CD4-positive, alpha-beta T cell (primary cell): ENCODE measurements at places on chromosomes 2 and 18. TPM values are rescaled to one million over a fixed set of nuclear protein-coding genes. Genes with fewer than 3 reads are reported as not detected.

DNA sequence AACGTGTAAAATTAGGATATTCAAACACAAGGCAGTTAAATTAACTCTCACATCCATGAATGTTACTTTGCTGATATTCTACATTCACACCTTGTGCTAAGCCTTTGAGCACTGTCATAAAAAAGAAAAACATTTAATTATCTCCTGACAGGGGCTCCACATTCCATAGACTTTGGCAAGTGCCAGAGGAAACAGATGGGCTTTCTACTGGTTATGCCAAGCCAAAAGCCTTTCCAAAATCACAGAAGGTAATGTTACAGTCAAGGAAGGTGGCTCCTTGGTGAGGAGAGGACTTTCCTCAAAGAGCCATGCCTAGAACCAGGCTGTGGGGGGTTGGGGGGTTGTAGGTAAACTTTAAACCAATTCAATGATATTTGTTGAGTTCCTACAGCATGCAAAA, 12.4 kb downstream of the MYO5B start:
- peaks cover 2% of the 10 kb centered on the region for H3K27me3 ChIP-seq
- DNase-seq = no peak
- H3K36me3 ChIP-seq = no peaks in the 10 kb centered on the region
- no peaks in the 10 kb centered on the region for H3K4me1 ChIP-seq

DNA sequence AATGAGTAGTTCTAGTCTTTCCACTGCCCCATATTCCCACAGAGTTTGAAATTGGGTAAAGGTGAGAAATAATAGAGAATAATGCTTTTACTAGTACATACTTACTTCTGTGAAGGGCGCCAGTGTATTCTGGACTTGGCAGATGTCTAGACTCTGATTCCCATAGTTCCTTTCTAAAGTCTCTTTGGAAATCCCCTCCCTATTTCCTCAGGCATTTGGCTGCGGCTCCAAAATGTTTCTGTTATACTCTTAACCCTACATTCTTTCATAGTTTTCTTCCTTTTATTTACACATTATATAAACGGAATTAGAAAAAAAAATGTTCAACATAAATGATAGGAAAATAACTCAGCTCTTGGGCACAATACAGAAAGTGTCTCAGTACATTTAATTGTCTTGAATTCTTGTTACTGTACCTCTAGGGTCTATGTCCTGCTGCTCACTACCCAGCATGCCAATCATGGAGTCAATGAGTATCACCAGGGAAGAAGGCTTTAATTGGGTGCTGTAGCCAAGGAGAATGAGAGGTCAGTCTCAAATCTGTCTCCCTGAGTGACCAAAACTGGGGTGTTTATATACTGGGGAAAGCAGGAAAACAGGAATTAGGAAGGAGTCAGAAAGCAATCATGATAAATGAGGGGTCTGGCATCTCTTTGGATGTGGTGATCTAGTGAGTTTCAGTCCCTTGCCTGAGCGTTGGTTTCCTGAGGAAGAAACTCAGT, 147.8 kb upstream of the MMADHC start:
- H3K27ac ChIP-seq = no peak overlapping the region
- no peaks in the 10 kb centered on the region for H3K4me1 ChIP-seq
- H3K27me3 ChIP-seq = no peaks in the 10 kb centered on the region
- no peaks in the 10 kb centered on the region for H3K36me3 ChIP-seq

DNA sequence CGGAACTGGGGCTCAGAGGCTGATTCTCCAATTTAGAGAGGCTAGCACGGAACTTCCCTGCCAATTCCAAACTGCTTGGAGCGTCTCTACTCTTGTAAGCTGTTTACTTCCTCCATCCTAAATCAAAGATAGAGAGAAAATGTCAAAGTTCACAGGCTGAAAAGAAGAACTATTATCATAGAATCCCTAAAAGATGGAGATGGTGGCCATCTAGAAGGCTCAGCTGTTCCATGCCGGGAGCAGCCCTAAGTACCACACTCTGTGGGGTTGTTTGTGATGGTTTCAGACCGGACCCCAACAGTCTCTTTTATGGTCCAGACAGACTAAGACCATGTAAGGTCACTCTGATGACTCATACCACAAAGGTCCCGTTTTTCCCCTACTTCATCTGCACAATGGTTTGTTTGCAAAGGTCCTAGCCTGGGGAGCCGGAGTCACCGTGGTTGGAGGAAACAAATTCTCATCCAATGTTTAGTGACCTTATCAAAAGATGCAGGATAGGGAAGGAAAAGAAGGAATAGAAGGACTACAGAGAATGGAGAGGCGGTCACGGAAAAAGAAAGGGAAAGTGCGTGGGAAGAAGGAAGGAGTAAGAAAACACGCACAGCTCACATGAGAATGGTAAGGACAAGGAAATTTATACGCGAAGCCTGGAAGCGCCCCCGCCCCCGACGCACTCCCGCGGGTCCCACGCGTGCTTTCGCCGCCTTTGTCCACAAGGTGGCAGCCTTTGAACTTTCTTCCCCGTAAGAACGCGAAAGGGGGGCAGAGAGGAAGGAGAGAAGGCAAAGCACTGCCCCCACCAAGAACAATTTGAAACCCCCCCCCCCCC, 453 bp upstream of the ANTXR1 start:
- H3K36me3 ChIP-seq = no peaks in the 10 kb centered on the region
- peak overlapping the region; percentile 64 for H3K4me3 ChIP-seq
- peaks cover 46% of the 10 kb centered on the region for H3K27me3 ChIP-seq
- peaks cover 20% of the 10 kb centered on the region for H3K4me1 ChIP-seq

GRCh38 chr2:2180446-2180845, 150.6 kb downstream of the MYT1L start:
- H3K27ac ChIP-seq = no peak overlapping the region
- H3K4me3 ChIP-seq = no peak overlapping the region
- H3K4me1 ChIP-seq = no peaks in the 10 kb centered on the region
- no peak for DNase-seq
- H3K27me3 ChIP-seq = no peaks in the 10 kb centered on the region

DNA sequence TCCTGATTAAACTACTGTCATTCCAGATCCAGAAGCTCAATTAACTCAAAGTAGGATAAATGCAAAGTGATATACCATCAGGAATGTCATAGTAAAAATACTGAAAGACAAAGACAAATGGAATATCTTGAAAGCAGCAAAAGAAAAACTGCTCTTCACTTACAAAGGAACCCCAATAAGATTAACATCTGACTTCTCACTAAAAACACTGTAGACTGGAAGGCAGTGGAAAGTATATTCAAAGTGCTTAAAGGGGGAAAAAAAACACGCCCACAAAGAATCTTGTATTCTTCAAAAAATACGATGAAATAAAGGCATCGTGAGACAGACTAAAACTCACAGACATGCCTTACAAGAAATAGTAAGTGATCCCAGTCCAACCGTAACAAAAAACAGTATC, 195.7 kb downstream of the DOK6 start:
- H3K27me3 ChIP-seq = no peaks in the 10 kb centered on the region
- no peaks in the 10 kb centered on the region for H3K36me3 ChIP-seq
- no peak for DNase-seq
- no peak overlapping the region for H3K4me3 ChIP-seq

- no peak for DNase-seq
- H3K4me1 ChIP-seq = no peaks in the 10 kb centered on the region
- no peak overlapping the region for H3K4me3 ChIP-seq
- H3K36me3 ChIP-seq = peaks cover under 1% of the 10 kb centered on the region
Observed at GRCh38 chr2:84417453-84418145, 41.5 kb downstream of the SUCLG1 start.

- DNase-seq = no peak
- H3K27ac ChIP-seq = no peak overlapping the region
- H3K27me3 ChIP-seq = no peaks in the 10 kb centered on the region
- no peak overlapping the region for H3K4me3 ChIP-seq
- H3K4me1 ChIP-seq = no peaks in the 10 kb centered on the region
- H3K36me3 ChIP-seq = no peaks in the 10 kb centered on the region
Observed at GRCh38 chr2:67993329-67993728, 69.5 kb downstream of the C1D start.

DNA sequence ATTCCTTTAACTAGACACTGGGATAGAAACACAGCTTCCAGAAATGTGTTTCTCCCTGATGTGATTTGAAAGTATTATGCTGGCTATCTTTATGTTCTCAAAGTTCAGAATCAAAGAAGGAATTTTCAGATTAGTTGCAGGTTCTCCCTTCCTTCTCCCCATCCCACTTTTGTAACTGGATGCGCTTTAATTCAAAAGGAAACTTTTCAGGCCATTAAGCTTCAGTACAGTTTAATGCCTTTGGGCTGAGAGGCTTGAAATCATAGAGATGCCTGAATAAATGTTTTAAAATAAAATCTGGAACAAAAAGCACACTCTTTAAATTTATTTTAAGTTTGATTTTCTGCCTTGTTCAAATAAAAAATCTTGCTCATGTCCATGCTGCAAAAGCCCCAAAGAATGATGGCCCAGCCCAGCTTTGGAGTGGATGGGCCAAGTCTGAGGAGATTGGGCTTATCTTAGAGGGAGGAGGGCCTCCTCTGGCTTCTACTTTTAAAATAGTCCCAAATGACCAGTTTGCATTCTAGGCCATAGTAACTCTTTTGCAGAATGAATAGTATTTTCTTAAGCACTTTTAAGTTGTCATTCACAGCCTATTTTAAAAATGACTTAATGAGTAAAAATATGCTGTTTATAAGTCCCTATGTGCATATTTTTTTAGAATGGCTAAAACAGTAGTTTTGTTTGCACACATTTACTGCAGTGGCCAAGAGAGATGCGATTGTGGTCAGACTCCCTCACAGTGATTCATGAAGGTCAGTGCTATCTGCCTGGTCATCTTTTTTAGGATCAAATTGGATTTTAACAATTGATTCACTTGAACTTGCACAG, 129.2 kb downstream of the MTX2 start:
- no peak for DNase-seq
- no peak overlapping the region for H3K4me3 ChIP-seq
- H3K36me3 ChIP-seq = no peaks in the 10 kb centered on the region

DNA sequence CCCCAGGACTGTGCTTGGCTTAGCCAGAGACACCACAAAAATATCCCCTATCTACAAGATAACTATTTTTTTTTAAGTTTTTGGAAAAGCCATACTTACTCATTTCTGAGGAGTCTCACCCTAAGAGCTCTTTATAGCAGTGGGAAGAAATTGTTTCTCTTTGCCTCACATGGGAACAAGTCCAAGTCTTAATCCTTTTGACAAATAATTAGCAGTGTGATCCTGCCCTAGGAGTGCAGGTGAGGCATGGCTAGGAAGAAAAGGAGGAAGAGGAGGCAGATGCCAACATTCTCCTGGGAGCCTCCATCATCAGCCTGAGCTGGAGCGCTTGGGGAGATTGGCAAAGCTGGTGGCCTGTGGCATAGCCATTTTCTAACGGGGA, 115.6 kb downstream of the STPG4 start:
- DNase-seq = no peak
- no peak overlapping the region for H3K4me3 ChIP-seq
- H3K27me3 ChIP-seq = no peaks in the 10 kb centered on the region
- no peak overlapping the region for H3K27ac ChIP-seq
- H3K36me3 ChIP-seq = peaks cover 70% of the 10 kb centered on the region

GRCh38 chr2:207727261-207727660, 15.8 kb downstream of the CCNYL1 start:
- no peak overlapping the region for H3K4me3 ChIP-seq
- no peaks in the 10 kb centered on the region for H3K27me3 ChIP-seq
- H3K4me1 ChIP-seq = no peaks in the 10 kb centered on the region
- DNase-seq = no peak
- no peak overlapping the region for H3K27ac ChIP-seq

GRCh38 chr2:18514526-18515461, 45.7 kb downstream of the RDH14 start:
- peaks cover 11% of the 10 kb centered on the region for H3K27me3 ChIP-seq
- no peaks in the 10 kb centered on the region for H3K4me1 ChIP-seq
- no peaks in the 10 kb centered on the region for H3K36me3 ChIP-seq
- no peak overlapping the region for H3K27ac ChIP-seq

DNA sequence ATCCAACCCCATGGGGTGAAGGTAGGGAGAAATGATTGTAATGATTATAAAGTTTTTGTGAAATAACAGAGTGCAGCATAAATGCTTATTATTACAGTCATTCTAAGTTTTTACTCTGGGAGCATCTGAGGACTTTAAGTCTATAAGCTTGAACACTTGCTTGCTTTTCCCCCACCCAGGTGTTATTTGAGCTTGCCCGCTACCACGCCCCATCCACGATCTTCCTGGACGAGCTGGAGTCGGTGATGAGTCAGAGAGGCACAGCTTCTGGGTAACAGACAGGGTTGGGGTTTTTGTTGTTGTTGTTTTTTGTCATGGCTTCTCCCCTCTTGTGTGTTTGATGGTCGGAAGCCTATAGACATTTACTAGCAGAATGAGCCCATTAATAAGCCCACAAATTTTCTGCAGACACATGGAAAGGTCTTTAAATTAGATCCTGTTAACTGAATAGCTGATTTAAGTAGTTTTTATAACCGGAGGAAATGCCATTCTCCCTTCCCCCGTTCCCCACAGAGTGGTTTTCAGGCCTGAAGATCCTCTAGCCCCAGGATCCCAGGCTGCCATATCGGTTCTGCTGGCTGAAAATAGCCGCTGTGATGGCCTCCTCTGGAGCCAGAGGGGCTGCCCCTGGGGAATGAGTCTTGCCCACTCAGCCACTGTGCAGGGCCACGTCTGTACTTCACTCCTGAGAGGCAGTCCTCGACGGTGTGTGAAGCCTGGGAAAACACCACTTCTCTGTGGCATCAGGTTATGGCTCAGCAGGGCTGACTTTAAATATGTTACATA, 39.9 kb upstream of the ELOA2 start:
- no peaks in the 10 kb centered on the region for H3K27me3 ChIP-seq
- H3K4me3 ChIP-seq = no peak overlapping the region
- H3K4me1 ChIP-seq = no peaks in the 10 kb centered on the region

- no peak overlapping the region for H3K27ac ChIP-seq
- peaks cover 4% of the 10 kb centered on the region for H3K4me1 ChIP-seq
- H3K4me3 ChIP-seq = no peak overlapping the region
- DNase-seq = no peak
Observed at GRCh38 chr2:28780496-28780895, 28.9 kb downstream of the PPP1CB start.

GRCh38 chr2:71153585-71154224, 23.3 kb downstream of the MPHOSPH10 start:
- H3K4me1 ChIP-seq = peaks cover 10% of the 10 kb centered on the region
- H3K4me3 ChIP-seq = no peak overlapping the region
- H3K36me3 ChIP-seq = peaks cover 26% of the 10 kb centered on the region
- H3K27me3 ChIP-seq = no peaks in the 10 kb centered on the region

DNA sequence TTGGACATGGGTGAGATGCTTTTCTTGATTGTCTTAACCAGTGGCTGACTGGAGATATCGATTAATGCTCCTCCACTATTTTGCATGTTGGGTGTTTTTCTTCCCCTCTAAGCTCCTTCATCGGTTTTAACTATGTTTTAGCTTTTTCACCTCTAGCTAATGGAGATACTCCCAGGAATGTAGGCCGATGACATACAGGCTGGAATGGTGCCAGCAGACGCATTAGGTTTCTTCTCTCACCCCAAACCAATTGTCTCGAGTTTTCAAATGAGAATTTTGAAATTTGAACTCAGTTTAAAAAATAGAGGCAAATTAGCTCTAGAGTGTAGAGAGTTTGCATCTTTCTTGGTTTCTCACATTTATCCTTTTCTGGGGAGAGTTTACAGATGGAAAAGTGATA, 247.6 kb downstream of the RPRM start:
- no peak overlapping the region for H3K27ac ChIP-seq
- H3K27me3 ChIP-seq = no peaks in the 10 kb centered on the region
- H3K4me3 ChIP-seq = no peak overlapping the region
- H3K36me3 ChIP-seq = no peaks in the 10 kb centered on the region
- no peak for DNase-seq

- H3K4me1 ChIP-seq = no peaks in the 10 kb centered on the region
- no peaks in the 10 kb centered on the region for H3K36me3 ChIP-seq
- no peak overlapping the region for H3K27ac ChIP-seq
Observed at GRCh38 chr2:157933160-157933920, 57.2 kb upstream of the ACVR1 start.

Gene GALNT13
- not detected for total RNA-seq

Gene FAM117B
- total RNA-seq = 46.8 TPM

Gene HOXD13
- not detected for total RNA-seq

Gene KCNG3
- total RNA-seq = 0.49 TPM

Gene LBX2
- total RNA-seq = not detected

Gene IER3IP1
- total RNA-seq = 1.5 TPM

Gene STARD6
- total RNA-seq = not detected

Gene TMEM182
- total RNA-seq = 2.0 TPM
